ENCODE measurements at places on chromosomes 4 and X.

- H3K36me3 ChIP-seq = no peaks in the 10 kb centered on the region
- no peak for DNase-seq
- H3K27ac ChIP-seq = no peak overlapping the region
- peaks cover 9% of the 10 kb centered on the region for H3K27me3 ChIP-seq
- H3K4me3 ChIP-seq = no peak overlapping the region
- H3K4me1 ChIP-seq = no peaks in the 10 kb centered on the region
These were observed 123.4 kb upstream of the SFRP2 start for GRCh38 chr4:153912301-153912700.

GRCh38 chrX:78029663-78030062, 60.2 kb upstream of the PGAM4 start:
- H3K27ac ChIP-seq = no peak overlapping the region
- no peak overlapping the region for H3K4me3 ChIP-seq
- H3K27me3 ChIP-seq = no peaks in the 10 kb centered on the region
- DNase-seq = peak; percentile 37

GRCh38 chr4:186934841-186935443, 211.3 kb upstream of the FAT1 start:
- no peaks in the 10 kb centered on the region for H3K36me3 ChIP-seq
- no peak overlapping the region for H3K27ac ChIP-seq
- no peaks in the 10 kb centered on the region for H3K4me1 ChIP-seq

DNA sequence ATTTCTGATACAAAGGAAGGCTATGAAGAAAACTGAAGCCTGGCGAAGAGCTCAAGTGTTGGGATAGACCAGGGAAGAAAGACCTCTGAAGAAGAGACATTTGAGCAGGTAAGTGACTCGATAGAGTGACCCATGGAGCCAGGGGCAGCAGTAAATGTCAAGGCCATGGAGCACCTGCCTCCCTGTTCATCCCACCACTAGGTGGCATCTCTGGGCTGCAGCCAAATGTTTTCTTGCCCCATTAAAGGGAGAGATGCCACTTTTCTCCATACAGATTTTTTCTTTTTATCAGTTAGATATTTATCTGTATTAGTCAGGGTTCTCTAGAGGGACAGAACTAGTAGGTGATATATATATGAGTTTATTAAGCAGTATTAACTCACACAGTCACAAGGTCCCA, 4.9 kb upstream of the ZNF81 start:
- H3K4me3 ChIP-seq = no peak overlapping the region
- DNase-seq = peak; percentile 65
- H3K27ac ChIP-seq = no peak overlapping the region
- H3K36me3 ChIP-seq = peaks cover 1% of the 10 kb centered on the region
- peaks cover 4% of the 10 kb centered on the region for H3K27me3 ChIP-seq

GRCh38 chr4:109826719-109827118, 1.1 kb upstream of the RRH start:
- H3K36me3 ChIP-seq = peaks cover 18% of the 10 kb centered on the region
- no peak overlapping the region for H3K27ac ChIP-seq
- no peaks in the 10 kb centered on the region for H3K4me1 ChIP-seq
- H3K27me3 ChIP-seq = no peaks in the 10 kb centered on the region

DNA sequence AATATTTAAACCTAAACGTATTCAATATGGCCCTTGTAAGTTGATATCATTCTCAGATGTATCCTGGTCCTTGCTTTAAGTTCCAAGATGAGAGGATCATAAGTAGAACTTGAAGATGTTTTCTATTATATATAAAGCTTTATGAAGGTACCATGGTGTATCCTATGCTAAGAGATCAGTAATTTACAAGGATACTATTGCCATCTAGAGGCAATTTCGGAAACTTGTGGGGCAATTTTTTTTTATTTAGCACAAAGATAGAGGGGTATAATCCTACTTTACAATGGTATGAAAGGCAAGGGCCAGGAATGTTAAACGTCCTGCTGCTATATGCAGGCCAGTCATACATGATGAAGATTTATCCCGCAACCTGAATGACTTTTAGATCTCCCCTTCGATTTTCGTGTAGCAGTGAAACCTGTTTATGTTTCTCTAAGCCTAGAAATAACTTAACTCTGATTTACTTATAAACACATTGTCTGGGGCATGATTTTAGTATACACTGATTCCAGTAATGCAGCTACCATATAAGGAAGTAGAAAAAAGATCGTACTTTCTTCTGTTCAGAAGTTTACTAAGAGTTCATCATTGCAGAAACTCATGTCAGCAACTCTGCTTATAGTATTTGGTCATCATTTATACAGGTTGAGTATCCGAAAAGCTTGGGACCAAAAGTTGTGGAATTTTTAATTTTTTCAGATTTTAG, 2.6 kb downstream of the SLC25A31 start:
- no peaks in the 10 kb centered on the region for H3K27me3 ChIP-seq
- H3K36me3 ChIP-seq = no peaks in the 10 kb centered on the region
- no peaks in the 10 kb centered on the region for H3K4me1 ChIP-seq

DNA sequence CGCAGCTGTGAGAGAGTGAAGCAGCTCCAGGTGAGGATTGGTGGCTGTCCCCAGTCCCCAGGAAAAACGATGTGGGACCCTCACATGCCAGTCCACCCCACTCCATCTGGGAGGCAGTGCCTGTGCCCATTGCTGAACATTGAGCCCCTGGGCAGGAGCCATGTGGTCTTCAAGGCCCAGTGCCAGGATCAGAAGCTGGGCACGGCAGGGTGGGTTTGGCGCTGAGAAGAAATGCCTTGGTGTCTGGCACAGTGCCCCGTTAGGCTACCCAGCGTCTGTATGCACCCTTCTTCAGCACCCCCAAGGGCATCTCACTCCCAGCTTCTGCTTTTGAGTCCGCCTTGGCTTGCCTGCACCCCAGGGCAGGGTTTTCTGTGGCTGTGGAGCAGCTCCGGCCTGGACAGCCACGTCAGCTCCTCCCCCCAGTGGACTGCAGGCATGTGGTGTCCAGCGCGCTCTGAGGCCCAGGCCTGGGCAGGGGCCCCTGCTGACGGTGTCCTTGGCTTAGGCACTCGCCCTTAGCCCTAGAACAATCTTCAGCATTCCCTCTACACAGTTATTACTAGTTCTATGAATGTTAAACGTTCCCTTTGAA, 28.6 kb downstream of the RGS12 start:
- no peak overlapping the region for H3K4me3 ChIP-seq
- H3K4me1 ChIP-seq = no peaks in the 10 kb centered on the region
- no peak overlapping the region for H3K27ac ChIP-seq
- H3K27me3 ChIP-seq = peaks cover 12% of the 10 kb centered on the region
- H3K36me3 ChIP-seq = no peaks in the 10 kb centered on the region

DNA sequence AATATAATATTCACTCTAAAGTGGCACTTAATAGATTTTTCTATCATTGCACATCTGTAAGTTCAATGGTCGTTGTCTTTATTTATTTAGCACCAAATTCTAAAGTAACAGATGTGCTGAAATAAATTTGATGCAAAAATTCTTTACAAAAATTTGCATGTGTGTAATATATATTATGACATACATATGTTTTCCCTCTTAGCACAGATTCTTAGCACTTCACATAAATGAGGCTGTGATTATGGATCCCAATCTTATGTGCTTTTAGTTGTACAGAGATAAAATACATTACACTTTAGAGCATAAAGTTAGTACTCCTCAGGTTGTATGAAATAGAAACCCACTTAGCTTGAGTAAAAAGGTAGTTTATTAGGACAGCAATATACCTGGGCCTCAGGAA, 915.1 kb downstream of the ADGRL3 start:
- no peak overlapping the region for H3K4me3 ChIP-seq
- H3K27ac ChIP-seq = no peak overlapping the region
- no peaks in the 10 kb centered on the region for H3K4me1 ChIP-seq
- no peaks in the 10 kb centered on the region for H3K36me3 ChIP-seq
